Activated naive CD4-positive, alpha-beta T cell treated with anti-CD3 and anti-CD28 coated beads, Interleukin-2, amount 10 ng/mL, durations not matched to agents 5 hours and 36 hours (primary cell): ENCODE measurements at places on chromosomes 16 and 17. TPM values are rescaled to one million over a fixed set of nuclear protein-coding genes. Genes with fewer than 3 reads are reported as not detected.

HASPIN gene
- 21.0 TPM for total RNA-seq

ANKFY1 gene
- 63.3 TPM for total RNA-seq

EVPLL gene
- total RNA-seq, result not detected

TEX19 gene
- not detected for total RNA-seq

KRTAP16-1 gene
- total RNA-seq, result not detected

TMIGD1 gene
- total RNA-seq, result not detected

KRT10 gene
- 29.7 TPM for total RNA-seq

CD68 gene
- 9.8 TPM for total RNA-seq

HSD17B1 gene
- 0.51 TPM for total RNA-seq

TPSD1 gene
- total RNA-seq, result not detected

MYH10 gene
- total RNA-seq, result 12.3 TPM

IRX3 gene
- 0.50 TPM for total RNA-seq

TMEM238L gene
- not detected for total RNA-seq

SOX15 gene
- total RNA-seq, result 0.38 TPM

JPH3 gene
- not detected for total RNA-seq

PRAC1 gene
- total RNA-seq, result not detected

CDK3 gene
- 5.5 TPM for total RNA-seq

EVPL gene
- total RNA-seq, result 0.14 TPM

OR3A3 gene
- not detected for total RNA-seq

C17orf50 gene
- total RNA-seq, result not detected

DHX8 gene
- 61.7 TPM for total RNA-seq

AATK gene
- total RNA-seq, result 0.05 TPM

ADPRM gene
- 18.5 TPM for total RNA-seq

GPR179 gene
- not detected for total RNA-seq

TCAP gene
- 2.0 TPM for total RNA-seq

QPRT gene
- 3.8 TPM for total RNA-seq

IL21R gene
- 46.4 TPM for total RNA-seq
